Fibroblast of pulmonary artery (primary cell): ENCODE measurements at places on chromosomes 11 and 22.

- DNase-seq = no peak
These were observed 80.5 kb downstream of the KCNQ1 start for GRCh38 chr11:2525166-2525861.

- no peak for DNase-seq
These were observed 74.9 kb downstream of the DYNC2H1 start for GRCh38 chr11:103183981-103184611.

GRCh38 chr11:639332-639955 lies 2.4 kb downstream of the DRD4 start:
- DNase-seq = no peak

- peak; percentile 6 for DNase-seq
These were observed 147.1 kb downstream of the C11orf91 start for GRCh38 chr11:33553486-33553885.

DNA sequence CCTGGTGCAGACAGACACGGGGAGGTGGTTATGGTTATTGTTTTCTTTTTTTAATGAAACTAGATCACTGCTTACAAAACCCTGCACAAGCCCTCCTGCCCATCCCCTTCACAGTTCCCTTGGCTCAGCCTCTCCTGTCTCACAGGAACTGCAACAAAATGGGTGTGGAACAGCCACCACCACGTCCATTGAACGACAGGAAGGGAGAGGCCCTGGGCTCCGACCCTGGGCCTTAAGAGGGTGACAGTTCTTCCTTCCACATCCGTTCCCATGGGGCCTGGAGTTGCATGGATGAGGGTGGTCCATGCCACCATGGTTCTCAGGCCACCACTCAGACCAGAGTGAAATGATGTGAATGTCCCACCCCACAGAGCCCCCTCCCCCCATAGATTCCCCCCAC lies 15.7 kb downstream of the PRPF19 start:
- no peak for DNase-seq

DNA sequence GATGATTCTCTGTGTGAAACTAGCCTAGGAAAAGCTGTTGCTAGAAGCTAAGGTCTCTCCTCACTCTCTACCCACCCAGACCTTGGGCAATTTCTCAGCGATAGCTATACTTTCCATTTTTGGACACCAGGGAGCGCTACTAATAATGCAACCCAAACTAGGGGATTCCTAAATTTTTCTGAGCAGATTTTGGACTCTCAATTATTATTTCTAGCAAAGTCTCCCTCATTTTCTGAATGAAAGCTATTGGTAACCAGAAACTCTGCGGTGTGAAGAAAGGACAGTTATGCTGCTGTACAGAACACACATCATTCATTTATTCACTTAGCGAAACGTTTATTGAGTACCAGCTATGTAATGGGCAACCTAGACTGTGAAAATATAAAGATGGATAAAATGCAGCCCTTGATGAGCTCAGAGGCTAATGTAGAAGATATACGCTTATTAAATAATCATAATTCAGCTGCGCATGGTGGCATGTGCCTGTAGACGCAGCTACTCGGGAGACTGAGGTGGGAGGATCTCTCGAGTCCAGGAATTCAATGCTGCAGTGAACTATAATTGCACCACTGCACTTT lies 6.1 kb upstream of the STIM1 start:
- DNase-seq = peak; percentile 68

DNA sequence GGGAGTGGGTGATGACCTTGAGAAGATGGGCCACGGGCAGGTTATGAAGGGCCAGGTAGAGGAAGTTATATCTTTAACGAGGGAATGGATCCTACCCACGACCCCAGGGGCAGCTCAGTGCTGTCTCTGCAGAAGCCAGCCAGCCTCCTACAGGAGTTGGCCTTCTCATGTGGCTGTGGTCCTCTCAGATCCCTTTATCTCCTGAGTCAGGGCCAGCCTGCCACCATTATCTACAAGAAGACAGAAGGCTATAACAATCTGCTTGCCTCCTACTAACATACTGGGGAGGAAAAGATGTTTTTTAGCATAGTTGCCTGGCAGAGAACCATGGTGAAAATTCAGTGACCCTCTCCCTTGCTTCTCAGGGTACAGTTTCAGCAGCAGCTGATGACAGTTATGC lies 7.0 kb upstream of the YWHAH start:
- no peak for DNase-seq

GRCh38 chr11:115452241-115452640 lies 52.0 kb downstream of the CADM1 start:
- no peak for DNase-seq

GRCh38 chr11:5257296-5257695 lies 2.7 kb upstream of the HBG2 start:
- DNase-seq = no peak

DNA sequence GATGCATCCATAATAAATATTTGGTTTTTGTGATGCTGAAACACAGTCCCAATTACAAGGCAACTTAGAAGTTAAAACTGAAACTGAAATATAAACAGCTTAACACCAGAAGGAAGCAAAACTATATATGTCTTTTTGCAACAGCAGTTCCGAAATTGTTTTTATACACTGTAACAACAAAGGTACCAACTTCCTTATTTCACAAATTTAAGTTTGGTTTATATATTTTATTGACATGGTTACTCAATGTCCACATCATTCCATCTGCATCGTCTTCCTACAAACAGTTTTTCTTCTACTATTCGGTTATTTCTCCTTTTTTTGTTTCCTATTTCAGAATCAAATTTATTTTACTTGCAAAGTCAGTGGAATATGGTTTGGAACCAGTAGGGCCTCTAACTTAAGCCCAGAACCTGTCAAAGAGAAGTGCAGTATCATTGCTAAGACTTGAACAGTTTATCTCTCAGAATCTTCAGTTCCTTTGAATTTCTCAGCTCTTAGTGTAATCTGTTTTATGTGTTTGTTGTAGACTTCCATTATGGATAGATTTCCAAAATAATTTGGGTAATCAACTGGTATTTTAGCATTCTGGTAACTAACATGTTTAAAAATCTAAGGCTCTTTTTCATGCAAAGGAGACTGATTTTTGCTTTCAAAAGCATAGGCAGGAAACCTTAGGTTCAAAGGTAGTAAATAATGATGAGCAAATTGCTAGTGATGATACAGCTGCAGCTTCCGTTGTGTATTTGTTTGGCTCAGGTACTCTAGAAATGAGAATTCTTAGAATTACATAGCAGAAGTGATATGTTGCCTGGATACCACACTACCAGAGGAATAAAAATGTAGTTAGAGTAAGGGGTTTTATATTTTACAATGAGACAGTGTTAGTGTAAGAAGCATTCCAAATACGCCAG lies 8.2 kb upstream of the HSPA8 start:
- no peak for DNase-seq

GRCh38 chr11:84909740-84910139 lies 717.4 kb downstream of the DLG2 start:
- no peak for DNase-seq

GRCh38 chr11:111179184-111179910 lies 66.2 kb upstream of the POU2AF2 start:
- DNase-seq = no peak

DNA sequence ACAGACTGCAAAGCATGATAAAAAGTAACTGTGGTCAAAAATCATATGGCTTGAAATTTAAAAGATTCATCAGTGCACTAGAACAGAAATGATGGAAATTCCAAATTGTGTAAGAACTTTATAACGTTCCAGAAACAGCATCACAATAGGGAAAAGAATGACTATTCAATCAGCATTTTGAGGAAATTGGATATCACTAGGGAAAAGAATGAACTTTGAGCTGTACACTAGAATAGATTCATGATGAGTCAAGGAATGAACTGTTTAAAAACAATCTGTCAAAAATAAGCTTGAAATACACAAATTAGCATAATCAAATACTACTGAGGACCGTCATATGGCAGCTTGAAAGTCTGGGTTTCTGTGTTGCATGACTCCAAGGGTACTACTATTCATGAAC lies 20.5 kb upstream of the HEPHL1 start:
- DNase-seq = no peak

- DNase-seq = no peak
These were observed 25.3 kb upstream of the POLA2 start for GRCh38 chr11:65236194-65237059.

DNA sequence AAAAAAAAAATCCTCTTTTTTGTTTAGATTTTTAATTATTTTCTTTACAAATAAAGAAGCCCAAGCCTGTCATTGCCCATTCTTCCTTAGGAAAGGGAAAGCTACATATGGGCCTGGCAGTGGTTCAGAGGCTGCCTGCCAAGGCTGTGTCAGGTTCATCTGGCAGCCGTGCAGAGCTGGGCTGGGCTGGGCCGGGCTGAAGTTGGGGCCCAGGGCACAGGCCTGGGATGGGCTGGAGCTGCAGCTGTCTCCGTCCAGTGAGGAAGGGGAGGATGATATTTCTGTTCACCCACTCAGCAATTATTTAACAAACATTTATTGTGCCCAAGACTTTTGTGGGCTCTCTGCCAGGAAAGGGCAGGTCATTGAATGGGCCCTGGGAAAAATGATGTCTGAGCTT lies 4.6 kb downstream of the PRR5L start:
- peak; percentile 79 for DNase-seq

GRCh38 chr11:119692540-119692820 lies 36.5 kb downstream of the NECTIN1 start:
- no peak for DNase-seq

- DNase-seq = no peak
These were observed 838.7 kb upstream of the API5 start for GRCh38 chr11:42473106-42473505.

- DNase-seq = no peak
These were observed 30.1 kb downstream of the ST14 start for GRCh38 chr11:130189492-130190210.

GRCh38 chr22:42874010-42874409 lies 16.9 kb upstream of the ARFGAP3 start:
- no peak for DNase-seq

GRCh38 chr22:27820896-27821866 lies 19.6 kb upstream of the MN1 start:
- no peak for DNase-seq

DNA sequence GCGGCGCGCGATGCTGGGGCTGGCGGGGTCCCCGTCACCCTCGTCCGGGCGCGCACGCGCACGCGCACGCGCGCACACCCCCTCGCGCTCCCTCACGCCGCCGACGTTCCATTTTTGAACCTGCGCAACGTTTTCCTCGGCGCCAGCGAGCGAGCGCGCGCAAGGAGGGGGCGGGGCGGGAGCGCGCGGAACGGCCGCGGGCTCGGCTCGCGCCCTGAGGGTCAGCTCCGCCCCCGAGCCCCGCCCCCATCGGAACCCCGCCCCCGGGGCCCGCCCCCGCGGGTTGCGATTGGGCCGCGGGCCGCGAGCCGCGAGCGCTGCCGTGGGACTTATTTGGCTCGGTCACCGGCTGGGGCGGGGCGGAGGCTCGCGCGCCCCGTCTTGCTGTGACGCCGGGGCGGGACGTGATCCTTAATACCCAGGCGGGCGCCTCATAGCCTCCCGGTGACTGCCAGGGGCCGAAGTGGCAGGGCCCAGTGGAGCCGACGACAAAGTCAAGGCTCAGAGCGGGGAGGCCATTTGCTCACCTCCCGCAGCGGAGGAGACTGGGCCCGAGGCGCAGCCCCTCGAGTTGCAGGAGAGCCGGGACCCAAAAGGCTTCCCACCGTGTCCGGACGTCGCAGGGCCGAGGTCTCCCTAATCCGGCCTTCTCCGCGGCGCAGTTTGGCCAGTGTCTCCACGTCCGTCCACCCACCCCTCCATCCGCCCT lies at the start of gene CBX7:
TSS of gene CBX7 (minus strand) at position 170 of the 709 bp plus-strand sequence. CDS start 236 bp downstream, outside the sequence.
- peak; percentile 84 for DNase-seq

DNA sequence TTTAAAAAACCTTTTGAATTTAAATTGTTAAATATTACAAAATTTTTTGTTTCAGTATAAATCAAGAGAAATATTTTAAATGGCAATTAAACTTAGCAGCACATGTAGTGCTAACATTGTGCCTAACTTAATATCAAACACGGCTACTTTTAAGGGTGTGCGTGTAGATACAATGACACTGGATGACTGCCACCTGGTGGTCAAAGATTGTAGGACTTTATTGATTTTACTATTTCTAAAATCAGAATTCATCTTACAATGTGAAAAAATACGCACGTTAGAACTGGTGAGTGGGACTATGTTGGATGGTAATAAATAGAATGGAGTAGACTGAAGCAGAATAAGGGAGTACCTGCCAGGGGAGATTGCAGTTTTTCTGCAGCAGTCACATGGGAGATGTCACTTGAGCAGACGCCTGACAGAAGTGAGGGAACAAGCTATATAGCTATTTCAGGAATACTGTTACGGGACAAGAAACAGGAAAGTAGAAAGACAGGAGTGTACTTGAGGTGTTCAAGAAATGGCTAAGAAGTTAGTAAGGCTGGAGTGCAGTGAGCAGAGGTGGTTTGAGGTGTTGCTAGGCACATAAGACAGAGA lies 52.9 kb downstream of the UVRAG start:
- peak; percentile 74 for DNase-seq

- no peak for DNase-seq
These were observed 3.1 kb upstream of the APOBEC3D start for GRCh38 chr22:39017596-39018365.

DNA sequence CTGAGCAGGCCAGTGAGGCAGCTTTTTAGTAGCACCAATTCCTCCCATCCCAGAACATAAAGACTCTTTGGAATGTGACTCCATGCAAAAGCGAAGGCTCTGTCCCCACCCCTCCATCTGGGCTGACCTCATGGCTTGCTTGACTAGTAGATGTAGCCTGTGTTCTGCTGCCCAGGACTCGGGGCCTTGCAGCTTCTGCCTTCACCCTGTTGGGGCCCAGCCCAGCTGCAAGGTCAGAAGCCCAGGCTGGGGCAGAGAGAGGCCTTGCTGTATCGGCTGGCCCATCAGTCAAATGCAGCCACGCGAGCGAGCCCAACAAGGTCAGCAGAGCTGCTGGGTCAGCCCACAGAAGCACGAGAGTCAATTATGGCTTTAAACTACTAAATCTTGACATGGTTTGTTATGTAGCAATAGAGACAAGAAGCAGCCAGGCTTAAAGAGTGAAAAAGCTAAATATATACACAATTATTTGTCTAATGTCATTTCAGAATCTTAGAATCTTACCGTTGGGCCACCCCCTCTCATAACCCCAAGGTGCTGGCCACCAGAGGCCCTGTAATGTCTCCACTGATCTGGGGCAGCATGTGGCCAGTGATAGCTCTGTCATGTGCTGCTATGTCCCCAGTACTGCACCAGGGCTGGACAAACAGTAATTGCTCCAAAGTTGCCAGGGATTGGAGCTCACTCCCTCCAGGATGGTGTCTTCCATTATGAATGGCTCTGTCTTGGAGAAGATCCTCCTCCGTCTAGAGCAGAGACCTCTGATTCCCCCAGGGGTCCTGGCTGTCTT lies 10.4 kb upstream of the WNT11 start:
- no peak for DNase-seq
